ENCODE measurements at places on chromosomes 16 and 17.

- DNase-seq = no peak
Observed at GRCh38 chr16:57803134-57803990, 1.1 kb upstream of the KIFC3 start.

DNA sequence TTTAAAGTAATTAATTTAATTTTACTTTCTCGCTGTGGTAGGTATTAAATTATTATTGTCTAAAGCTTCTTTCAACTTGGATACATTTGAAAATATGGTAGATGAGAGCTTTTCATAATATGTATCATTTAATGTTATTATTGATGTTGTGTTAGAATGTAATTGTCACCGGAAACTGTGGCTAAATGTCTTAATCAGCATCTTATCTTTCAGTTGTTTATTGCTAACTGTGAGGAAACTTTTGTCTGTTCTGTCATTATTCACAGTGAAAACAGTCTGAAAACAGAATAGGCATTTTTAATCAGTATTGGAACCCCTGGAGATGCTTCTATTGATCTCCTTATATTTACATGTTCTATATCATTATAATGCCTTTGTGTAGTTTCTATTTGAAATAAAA, 120.7 kb downstream of the STXBP4 start:
- no peak for DNase-seq

DNA sequence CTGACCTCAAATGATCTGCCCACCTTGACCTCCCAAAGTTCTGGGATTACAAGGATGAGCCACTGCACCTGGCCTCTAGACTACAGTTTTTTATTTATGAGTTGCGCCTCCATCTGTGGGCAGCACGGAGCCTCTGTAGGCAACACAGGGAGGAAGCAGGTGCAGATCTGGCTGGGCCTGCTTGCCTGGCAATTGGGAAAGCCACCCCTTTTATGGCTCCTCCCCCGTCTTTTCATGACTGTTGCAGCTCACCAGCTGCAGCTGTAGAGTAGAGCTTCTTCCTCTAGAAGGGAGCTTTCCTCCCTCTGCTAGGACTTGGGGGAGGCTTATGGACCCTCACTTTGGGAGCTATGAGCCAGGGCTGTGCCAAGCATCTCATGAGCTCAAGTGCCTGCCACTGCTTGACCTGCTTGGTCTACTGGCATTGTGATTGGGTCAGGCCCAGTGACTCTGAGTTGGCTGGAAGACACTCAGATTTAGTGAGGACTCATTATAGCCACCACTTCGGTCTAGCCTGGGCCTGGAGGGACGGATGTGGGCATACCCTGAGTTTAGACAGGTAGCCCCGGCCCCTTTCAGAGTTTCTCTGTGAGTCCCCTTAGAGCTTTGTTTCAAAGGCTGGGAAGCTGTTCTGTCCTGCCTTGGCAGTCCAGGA, 6.9 kb upstream of the SLC7A6 start:
- no peak for DNase-seq

GRCh38 chr16:49681217-49681883, 174.6 kb downstream of the ZNF423 start:
- no peak for DNase-seq

- no peak for DNase-seq
Observed at GRCh38 chr17:70208080-70208794, 38.9 kb downstream of the KCNJ2 start.
